Endothelial cell of umbilical vein (primary cell): ENCODE measurements at places on chromosomes 12 and 14. TPM values are rescaled to one million over a fixed set of nuclear protein-coding genes. Genes with fewer than 3 reads are reported as not detected.

GRCh38 chr12:62683776-62684569 lies 217.3 kb downstream of the MON2 start:
- no peak for DNase-seq
- H3K27ac ChIP-seq = no peak overlapping the region
- H3K36me3 ChIP-seq = no peaks in the 10 kb centered on the region

The SLCO1A2 gene
- not detected in 2 replicates for polyA plus RNA-seq

The GPR132 gene
- not detected in 2 replicates for polyA plus RNA-seq

The NPC2 gene
- 405 and 406 TPM in 2 replicates for polyA plus RNA-seq
